ENCODE measurements at places on chromosomes 11 and 22.

DNA sequence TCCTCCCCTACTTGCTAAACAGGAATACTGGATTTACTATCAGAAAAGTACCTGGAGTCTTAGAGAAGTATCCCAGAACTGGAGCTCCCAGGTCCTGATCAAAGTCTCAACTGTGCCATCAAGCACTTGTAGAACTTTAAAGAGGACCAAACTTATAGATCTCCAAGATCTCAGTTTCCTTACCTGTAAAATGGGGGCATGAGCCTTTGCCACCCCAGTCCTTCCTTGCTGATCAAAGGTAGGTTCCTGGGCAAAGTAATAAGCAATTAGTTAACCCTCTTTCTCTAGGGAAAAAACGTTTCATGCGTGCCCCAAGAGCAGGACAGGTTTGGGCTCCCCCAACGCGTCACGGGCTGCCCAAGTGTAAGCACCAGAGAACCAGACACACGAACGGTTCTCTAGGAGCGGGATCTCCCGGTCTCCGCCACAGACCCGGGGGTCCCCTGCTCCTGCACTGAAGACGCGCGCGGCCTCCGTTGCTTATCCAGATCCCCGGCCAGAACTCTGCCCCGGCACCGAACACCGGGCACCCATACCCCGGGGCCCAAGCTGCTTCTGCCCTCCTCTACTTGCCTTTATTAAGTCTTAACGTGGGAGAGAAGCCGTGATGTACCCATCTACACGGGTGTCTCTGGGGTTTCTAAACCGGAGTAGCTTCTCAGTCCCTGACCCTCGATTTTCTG lies 505 bp downstream of the ZNF214 start:
- no peak for DNase-seq

- no peak for DNase-seq
These were observed 3.3 kb downstream of the SCGB1D2 start for GRCh38 chr11:62245271-62245753.

DNA sequence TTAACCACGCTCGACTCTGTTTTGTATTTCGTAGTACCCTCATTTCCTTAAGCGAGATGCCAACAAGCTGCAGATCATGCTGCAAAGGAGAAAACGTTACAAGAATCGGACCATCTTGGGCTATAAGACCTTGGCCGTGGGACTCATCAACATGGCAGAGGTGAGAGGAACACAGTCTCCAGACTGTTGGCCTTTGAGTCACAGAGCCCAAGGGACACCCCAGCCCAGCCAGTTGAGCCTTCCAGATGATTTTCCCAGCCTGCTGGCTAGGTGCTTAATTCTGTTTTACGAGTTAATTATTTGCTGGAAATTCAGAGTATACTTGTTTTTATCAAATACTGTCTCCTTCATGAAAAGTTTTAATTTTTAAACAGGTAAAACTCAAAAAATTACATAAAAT lies 57.3 kb upstream of the RAB1B start:
- DNase-seq: no peak

- no peak for DNase-seq
These were observed 15.0 kb downstream of the AASDHPPT start for GRCh38 chr11:106092446-106092845.

- DNase-seq: no peak
These were observed 198.5 kb downstream of the MYO18B start for GRCh38 chr22:25940479-25940878.

DNA sequence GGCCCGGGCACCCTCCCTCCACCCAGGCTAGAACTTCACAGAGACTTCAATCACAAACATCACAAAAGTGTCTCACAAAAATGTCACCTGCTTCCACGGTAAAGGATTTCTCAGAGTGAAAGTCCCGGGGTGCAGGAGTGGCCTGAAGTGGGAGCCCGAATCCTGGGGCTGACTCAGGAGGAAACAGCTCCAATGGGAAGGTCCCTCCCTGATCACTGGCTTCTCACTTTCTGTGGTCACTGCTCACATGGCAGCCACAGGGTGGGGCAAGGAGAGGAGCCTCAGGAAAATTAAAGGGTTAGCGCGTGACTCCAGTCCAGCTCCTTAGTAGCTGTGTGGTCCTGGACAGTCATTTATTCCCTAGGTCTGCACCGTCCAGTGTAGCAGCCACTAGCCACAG lies 564.5 kb upstream of the B3GAT1 start:
- no peak for DNase-seq

GRCh38 chr22:37661160-37661924 lies 2.8 kb downstream of the PDXP start:
- no peak for DNase-seq

DNA sequence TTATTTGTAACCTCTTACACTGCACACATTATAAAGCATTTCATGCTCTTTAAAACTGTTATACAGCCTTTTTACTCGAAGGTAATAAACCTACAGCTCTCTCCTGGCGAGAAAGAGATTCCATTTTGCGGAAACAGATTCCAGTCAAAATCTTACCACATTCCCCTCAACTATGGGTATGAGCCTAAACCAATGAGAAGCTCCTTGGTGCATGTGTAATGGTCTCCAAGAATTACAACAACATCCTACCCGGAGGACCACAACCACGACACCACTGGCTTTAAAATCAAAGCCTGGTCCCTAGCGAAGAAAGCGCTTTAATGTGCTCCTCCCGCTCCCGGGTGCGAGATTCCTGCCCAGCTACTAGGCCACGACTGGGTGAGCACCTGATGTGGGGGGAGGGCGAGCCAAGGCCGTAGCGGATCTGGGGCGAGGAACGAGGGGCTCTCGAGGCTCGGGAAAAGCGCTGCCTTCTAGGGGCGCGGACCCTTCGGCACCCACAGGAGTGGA lies 821 bp downstream of the CELF1 start:
- DNase-seq: no peak

DNA sequence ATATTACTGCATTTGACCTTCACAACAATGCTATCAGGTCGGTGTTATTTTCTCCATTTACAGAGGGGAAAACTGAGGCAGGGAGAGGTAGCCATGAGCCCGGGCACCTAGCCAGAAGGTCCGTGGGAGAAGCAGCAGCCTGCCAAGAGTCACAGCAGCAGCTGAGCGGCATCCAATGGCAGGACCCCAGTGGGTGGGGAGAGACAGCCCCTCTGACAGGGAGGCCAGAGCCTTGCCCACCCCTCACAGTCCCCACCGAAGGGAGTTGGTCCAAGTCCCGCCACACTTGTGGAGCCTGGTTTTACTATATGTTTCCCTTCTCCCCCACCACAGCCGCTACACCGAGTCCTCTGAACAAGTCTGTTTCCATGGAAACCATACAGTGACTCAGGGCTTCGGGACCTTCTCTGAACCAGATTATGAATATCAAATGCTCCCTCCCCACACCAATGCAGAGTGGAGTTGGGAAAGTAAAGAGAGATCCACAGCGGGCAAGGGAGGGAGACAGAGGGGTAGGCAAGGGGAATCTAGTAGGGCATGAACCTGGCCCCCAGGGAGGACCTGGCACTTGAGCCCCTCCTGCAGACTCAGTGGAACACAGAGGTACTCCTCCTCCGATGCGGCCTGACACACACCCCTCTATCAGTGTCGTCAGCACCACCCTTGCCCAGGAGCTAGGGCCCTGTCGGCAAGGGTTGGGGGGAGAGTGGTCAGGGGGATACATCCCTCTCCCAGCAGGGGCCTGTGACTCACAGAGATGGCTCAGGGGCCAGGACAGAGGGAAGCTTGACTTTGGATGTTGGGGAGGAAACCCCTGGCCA lies 2.5 kb downstream of the CHST1 start:
- DNase-seq: peak; percentile 78

DNA sequence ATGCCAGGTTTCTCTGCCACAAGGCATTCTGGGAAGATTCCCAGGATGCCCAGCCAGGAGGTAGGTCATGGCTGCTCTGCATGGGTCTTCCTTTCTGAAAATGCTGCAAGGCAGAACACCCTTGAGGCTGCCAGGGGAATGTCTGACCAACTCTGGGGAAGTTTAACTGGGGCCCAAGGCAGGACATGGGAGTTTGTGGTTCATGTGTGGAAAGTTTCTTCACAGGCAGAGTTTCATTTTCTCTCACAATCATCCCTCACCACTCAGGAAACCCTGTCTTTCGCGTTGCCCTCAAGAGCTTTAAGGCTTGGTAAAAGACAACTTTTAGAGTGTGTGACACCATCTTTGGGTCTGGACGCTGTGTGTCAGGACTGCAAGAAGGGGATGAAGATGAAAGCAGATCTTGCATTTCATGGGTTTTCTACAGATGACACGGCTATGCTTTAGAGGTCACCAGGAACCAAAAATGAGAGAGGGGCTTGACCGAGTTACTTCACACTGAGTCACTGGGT lies 133.5 kb downstream of the CD44 start:
- DNase-seq: no peak

DNA sequence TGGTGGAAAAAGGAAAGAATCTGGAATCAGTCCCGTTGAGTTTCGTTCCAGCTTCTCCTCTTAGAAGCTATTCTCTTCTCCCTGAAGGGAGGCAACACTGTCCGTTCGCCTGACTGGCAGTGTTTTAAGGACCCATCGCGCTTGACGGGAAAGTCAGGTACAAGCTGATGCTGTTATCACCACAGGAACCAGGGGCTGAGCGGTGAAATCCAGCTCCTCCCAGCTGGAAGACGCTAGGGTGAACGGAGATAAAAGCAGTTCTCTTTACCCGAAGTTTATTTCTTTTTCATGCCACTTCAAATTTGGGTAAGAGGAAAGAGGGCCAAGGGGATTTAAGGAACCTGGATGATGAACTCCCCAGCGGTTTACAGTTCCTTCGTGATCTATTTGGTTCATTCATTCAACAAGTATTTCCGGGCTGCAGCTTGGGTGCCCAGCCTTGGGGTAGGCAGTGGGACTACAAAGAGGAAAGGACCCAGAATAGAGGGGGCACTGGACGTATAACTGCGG lies 551 bp upstream of the DEUP1 start:
- DNase-seq: no peak

GRCh38 chr11:61969838-61970662 lies 2.6 kb upstream of the FTH1 start:
- peak; percentile 74 for DNase-seq

DNA sequence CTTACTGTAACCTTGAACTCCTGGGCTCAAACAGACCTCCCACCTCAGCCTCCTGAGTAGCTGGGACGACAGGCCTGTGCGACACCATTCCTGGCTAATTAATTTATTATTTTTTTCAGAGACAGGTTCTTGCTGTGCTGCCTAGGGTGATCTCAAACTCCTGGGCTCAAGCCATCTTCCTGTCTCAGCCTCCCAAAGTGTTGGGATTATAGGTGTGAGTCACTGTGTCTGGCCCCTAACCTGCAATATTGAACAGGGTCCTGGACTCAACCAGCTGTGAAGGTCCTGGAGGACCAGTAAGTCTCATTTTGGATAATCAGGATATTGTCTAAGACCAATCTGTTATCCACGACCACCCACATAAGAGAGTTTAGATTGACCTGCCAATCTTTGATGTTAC lies 15.2 kb downstream of the CCDC134 start:
- DNase-seq: no peak

DNA sequence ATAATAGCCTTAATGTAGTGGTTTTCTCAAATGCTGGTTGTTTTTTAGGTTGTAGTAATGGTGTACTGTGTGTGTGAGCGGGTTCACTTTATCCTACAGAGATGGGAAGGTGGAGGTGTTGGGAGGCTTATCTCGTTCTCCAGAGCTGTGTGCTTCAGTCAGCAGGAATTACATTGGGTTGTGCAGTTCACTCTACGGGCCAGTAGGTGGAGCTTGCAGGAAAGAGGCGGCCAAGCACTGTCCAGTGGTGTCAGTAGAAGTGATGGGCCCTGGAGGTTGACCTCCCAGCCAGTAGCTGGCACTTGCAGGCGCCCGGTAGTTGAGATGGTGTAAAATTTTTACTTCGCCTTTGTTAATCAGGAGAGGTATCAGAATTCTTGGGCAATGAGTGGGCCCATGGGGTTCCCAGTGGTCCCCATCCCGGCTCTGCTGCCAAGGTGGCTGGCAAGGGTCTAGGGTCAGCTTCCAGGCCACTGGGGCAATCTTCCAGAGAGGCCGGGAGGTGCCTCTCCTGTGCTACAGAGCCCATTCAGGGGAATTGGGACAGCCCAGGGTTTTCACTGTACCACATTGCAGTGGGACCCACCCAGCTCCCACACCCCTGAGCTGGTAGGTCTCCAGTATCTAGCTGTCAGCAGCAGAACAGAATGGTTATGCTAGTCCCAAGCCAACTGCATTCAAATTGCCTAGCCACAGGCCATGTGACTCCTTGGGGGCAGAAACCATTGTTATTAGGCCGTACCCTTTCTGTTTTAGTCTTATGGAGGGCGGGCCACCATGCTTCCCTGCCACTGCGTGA lies 43.9 kb downstream of the BIRC2 start:
- DNase-seq: no peak

DNA sequence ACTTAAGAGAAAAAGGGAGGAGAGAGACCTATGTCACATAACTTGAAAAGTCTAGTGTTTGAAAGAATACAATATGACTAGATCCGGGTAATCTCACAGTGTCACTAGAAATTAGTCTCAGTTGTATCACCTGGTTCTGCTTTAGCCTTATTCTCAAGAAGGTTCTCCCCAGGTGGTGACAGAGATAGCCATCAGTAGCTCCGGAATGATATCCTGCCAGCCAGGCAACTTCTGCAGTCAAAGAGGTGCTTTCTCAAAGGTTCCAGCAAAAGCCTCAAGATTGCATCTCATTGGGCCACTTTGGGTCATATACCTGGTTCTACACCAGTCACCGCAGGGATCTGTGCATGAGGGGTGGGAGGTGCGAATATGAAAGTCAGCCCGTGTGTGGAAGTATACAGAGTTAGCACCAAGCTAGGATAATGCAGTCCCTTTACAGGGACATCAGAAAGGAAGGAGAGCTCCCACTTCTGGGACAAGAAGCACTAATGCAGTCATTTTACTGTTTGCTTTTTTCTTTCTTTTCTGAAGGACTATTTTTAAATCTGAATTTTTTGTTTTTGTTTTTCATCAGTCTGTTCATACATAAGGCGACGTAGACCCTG lies 61.1 kb downstream of the CYB5R2 start:
- no peak for DNase-seq

GRCh38 chr11:26188554-26188953 lies 143.4 kb upstream of the ANO3 start:
- DNase-seq: no peak

DNA sequence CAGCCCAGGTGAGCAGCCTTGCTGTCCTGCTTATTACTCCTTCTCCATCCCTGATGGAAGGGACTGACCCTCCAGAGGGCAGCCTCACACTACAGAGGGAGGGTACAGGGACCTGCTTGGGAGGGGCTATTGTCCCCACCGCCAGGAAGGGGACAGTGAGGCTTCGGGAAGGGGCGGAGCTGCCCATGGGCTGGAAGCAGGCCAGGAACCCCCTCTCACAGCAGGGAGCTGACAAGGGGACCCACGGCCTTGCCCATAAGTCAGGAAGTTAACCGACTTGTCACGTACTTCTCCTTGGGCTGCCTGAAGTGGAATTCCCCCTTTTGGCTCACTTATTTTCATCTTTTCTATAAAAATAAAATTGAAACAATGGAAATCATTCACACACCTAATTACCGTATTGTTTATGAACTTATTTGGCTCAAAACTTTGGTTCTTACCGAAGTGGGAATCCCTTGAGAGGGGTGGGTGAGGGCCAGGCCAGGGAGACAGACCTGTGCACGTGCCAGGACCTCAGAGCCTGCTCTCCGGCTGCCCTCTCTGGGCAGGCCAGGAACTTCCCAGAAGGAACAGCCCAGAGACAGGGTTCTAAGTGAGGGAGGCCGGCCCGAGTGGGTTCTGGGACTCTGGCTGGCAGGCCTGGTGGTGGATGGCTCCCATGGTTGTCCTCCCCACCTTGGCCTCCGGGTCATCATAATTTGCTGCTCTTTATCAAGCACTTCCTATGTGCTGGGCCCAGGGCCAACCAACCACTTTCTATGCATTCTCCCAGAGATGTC lies 5.8 kb downstream of the MGAT3 start:
- DNase-seq: no peak
